Fibroblast of villous mesenchyme (primary cell): ENCODE measurements at places on chromosomes 11 and 22. TPM values are rescaled to one million over a fixed set of nuclear protein-coding genes. Genes with fewer than 3 reads are reported as not detected.

- DNase-seq = no peak
Observed at GRCh38 chr22:39809772-39810557, 83.6 kb downstream of the ENTHD1 start.

GRCh38 chr22:24736526-24737053, 37.9 kb downstream of the PIWIL3 start:
- DNase-seq = no peak

- no peak for DNase-seq
Observed at GRCh38 chr11:43222215-43222614, 89.6 kb upstream of the API5 start.

- DNase-seq = no peak
Observed at GRCh38 chr11:116272181-116272789, 500.5 kb downstream of the BUD13 start.

GRCh38 chr22:19488884-19489843, 9.4 kb downstream of the CDC45 start:
- peak; percentile 34 for DNase-seq

- DNase-seq = no peak
Observed at GRCh38 chr11:77027275-77027674, 6.9 kb upstream of the B3GNT6 start.

GRCh38 chr11:4194889-4195288, 100.3 kb downstream of the RRM1 start:
- no peak for DNase-seq

GRCh38 chr11:94559361-94559760, 7.8 kb upstream of the PIWIL4 start:
- no peak for DNase-seq

DNA sequence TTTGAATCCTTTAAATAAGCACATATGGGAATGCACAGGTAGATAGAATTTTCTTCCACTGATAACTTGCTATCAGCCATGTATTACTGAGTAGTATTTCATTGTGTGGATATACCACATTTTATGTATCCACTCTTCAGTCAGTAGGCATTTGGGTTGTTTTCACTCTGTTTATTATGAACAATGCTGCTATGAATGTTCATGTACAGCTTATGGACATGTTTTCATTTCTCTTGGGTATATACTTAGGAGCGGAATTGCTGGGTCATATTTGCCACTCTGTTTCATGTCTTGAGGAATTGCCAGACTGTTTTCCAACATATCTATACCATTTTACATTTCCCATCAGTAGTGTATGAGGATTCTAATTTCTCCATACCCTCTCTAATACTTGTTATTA, 63.8 kb downstream of the ZNRF3 start:
- no peak for DNase-seq

GRCh38 chr11:10454878-10455631, at the start of gene AMPD3:
TSS of gene AMPD3 (plus strand) at chr11:10455264. CDS start at chr11:10461520, 6,256 bp downstream.
- peak; percentile 96 for DNase-seq

DNA sequence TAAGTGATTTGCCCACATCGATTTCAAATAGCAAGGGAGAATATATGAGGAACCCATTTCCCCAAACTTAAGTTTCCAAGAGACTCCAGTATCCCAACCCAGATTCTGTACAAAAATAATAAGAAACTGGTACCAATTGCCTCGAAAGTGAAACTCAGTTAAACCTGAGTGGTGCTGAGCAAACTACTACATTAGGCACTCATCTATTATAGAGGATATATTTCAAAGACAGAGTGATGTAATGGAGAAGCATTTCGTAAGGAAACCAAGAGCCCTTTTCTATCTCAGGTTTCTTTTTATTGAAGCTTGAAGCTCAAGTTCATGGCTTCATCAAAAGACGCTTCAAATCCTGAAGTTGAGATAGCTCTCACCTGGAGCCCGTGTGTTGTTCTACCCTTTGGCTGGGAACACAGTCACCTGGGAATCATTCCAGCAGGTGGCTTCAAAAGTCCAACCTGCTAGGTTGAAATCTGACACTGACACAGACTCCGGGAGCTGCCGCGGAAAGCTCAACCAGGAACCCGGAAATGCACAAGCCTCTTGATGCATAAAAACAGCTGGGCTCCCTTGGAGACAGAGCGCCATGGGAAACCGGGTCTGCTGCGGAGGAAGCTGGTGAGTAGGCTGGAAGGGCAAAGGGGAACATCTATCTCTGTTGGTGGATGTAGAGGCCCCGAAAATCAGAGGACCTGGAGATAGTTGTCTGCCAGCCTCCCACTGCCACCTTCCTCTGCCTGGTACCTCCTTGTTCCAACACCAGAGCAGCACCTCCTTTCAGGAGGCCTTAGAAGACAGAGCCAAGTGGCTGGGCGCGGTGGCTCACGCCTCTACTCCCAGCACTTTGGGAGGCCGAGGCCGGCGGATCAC, at the start of gene C11orf52:
TSS of gene C11orf52 (plus strand) at position 524 of the 867 bp plus-strand sequence. CDS start at position 584, 60 bp downstream.
- DNase-seq = peak; percentile 47

GRCh38 chr11:60831143-60831500, 10.8 kb upstream of the CCDC86 start:
- peak; percentile 72 for DNase-seq

DNA sequence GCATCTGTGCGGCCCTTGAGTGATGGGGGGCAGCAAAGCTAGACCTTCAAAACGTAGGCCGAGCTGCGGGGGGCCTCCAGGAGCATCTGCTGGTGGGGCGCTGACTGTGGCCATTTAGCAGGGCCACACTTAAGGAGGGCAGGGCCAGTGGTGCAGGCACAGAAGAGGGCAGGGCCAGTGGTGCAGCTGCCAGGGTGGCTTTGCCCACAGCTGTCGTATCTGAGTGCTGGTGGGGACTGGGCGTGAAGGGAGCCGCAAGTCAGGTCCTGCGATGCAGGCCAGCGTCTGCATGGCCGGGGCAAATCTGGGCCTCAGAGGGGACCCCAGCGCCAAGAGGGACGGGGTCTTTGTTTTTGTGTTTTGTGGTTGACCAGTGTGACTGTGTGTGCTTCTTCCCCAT, 27.7 kb downstream of the RNH1 start:
- DNase-seq = no peak

GRCh38 chr11:64643256-64643881, 52.3 kb downstream of the SLC22A12 start:
- DNase-seq = no peak

- DNase-seq = no peak
Observed at GRCh38 chr11:61960532-61960931, 6.9 kb downstream of the FTH1 start.

DNA sequence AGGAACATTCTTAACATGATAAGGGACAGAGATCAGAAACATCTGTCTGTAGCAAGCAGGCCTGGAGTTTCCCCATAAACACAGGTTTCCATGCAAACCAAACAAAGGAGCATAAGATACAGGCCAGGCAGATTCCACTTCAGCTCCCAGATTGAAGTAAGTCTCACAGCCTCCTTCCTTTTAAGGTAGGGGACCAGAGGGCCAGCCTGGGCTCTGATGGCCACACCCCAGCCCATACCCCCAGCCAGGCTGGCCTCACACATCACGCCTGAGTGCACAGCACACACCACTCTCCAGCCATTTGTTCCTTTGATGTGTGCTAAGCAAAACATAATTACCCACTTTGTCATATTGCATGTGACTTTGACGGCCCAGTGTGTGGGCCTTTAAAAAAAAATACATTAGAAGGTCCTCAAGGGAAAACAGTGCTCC, 518.7 kb downstream of the NTM start:
- DNase-seq = peak; percentile 81

- DNase-seq = peak; percentile 54
Observed at GRCh38 chr11:38005597-38005996, 1407.6 kb upstream of the RAG2 start.

GRCh38 chr22:45645526-45646414, 25.9 kb upstream of the ATXN10 start:
- peak; percentile 55 for DNase-seq

GRCh38 chr11:130640526-130640925, 192.1 kb downstream of the ADAMTS15 start:
- DNase-seq = no peak

- no peak for DNase-seq
Observed at GRCh38 chr11:60056349-60056969, at the start of gene MS4A3. TSS of gene MS4A3 (plus strand) at chr11:60056665. CDS start at chr11:60061161, 4,496 bp downstream.

- DNase-seq = no peak
Observed at GRCh38 chr22:23137905-23138561, 3.8 kb downstream of the RSPH14 start.

DNA sequence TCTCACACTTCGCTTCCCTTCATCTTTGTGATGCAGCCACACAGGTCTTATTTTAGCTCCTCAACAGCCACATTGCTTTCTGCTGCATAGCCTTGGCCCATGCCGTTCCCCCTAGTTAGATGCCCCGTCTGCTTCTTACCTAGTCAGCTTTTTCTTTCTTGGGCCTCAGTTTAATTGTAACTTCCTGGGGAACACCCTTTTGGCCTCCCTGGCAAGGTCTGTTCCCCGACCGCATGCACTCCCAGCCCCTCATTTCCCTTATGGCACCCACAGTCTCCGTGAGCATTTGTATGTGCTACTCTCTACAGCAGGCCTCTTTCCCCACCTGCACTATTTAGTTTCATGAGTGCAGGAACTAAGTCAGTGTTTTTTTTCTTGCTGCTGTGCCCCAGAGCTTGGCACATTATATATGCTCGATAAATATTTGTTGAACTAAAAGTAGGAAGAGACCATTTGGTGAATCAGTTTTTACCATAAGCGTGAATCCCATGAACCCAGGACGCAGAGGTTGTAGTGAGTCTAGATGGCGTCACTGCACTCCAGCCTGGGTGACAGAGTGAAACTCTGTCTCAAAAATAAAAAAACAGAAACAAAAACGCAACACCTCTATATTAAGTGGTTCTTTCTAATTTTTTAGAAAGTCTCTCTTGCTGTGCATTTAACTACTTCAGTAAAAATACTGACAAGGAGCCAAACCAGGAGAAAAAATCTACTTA, 38.5 kb downstream of the TNRC6B start:
- DNase-seq = no peak

GRCh38 chr22:38114484-38115398, 4.3 kb upstream of the BAIAP2L2 start:
- DNase-seq = peak; percentile 83

GRCh38 chr22:42336527-42337227, 66.2 kb upstream of the TCF20 start:
- DNase-seq = no peak

GRCh38 chr22:39589875-39590274, 19.3 kb downstream of the CACNA1I start:
- DNase-seq = no peak

GRCh38 chr11:46826310-46827044, 19.6 kb downstream of the CKAP5 start:
- DNase-seq = peak; percentile 77

- no peak for DNase-seq
Observed at GRCh38 chr11:132523929-132524328, 1008.4 kb downstream of the OPCML start.

GRCh38 chr11:111829185-111829968, 42.0 kb downstream of the ALG9 start:
- DNase-seq = no peak

- DNase-seq = peak; percentile 67
Observed at GRCh38 chr11:57527056-57527631, 3.4 kb downstream of the TIMM10 start.

DNA sequence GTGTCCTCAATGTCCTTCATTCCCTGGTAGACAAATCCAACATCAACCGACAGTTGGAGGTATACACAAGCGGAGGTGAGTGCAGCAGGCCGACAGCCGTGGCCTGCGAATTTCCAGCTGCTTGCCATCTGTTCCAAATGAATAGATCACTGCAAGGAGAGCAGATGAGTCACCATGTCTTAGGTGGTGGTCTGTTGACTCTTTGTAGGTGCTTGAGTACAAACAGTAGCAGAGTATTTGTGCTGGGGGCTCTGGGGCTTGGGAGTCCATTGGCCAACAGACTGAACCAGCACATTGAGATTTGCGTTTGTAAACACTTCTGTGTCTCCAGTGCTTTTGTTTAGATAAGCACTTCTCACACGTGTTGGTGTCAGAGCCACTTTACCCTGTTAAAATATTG, 21.1 kb downstream of the EIF3L start:
- peak; percentile 61 for DNase-seq

SELENOM gene
- 152 and 155 TPM in 2 replicates for total RNA-seq

RRP7A gene
- 24.5 and 29.8 TPM in 2 replicates for total RNA-seq

TMEM151A gene
- under 0.01 TPM in 1 of 2 replicates, not detected in the other for total RNA-seq

TIRAP gene
- total RNA-seq = 7.4 and 7.8 TPM in 2 replicates

RSF1 gene
- 34.1 and 46.2 TPM in 2 replicates for total RNA-seq

MRGPRE gene
- not detected in 2 replicates for total RNA-seq

ATP6V1E1 gene
- total RNA-seq = 128 and 177 TPM in 2 replicates

TMPRSS4 gene
- not detected in 2 replicates for total RNA-seq

UBASH3B gene
- 26.1 and 30.7 TPM in 2 replicates for total RNA-seq

NELL1 gene
- total RNA-seq = not detected in 2 replicates
